Activated B cell treated with CpG ODN at 0.5 μM for 24 hours (primary cell): ENCODE measurements at places on chromosomes 1 and 21.

- DNase-seq: no peak
Observed at GRCh38 chr1:173570370-173571007, 32.4 kb downstream of the SLC9C2 start.

- no peak for DNase-seq
Observed at GRCh38 chr1:24952413-24952841, 22.4 kb upstream of the RUNX3 start.

GRCh38 chr1:26287033-26287711, 7.3 kb downstream of the SH3BGRL3 start:
- peak; percentile 55 for DNase-seq

GRCh38 chr1:30824736-30825429, 67.3 kb upstream of the LAPTM5 start:
- no peak for DNase-seq

DNA sequence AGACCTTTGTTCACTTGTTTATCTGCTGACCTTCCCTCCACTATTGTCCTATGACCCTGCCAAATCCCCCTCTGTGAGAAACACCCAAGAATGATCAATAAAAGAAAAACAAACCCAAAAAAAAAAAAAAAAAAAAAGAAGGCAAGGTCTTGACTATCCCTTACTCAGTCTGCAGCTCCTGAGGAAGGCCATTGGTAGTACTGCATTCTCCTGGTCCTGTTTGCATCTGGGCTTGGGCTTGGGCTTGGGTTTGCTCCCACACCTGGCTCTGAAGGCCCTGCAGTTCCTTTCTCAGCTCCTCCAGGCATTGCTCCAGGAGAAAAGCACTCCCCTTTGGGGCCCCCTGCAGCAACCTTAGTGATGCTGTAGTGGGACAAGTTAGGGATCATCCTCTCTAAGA, 1.6 kb downstream of the CCDC163 start:
- DNase-seq: no peak

GRCh38 chr1:85553416-85554335, 26.9 kb upstream of the CCN1 start:
- no peak for DNase-seq

GRCh38 chr1:42164551-42165420, at the start of gene GUCA2A:
GUCA2A (minus strand) TSS chr1:42164745; CDS start chr1:42164712, 33 bp downstream.
- DNase-seq: no peak

DNA sequence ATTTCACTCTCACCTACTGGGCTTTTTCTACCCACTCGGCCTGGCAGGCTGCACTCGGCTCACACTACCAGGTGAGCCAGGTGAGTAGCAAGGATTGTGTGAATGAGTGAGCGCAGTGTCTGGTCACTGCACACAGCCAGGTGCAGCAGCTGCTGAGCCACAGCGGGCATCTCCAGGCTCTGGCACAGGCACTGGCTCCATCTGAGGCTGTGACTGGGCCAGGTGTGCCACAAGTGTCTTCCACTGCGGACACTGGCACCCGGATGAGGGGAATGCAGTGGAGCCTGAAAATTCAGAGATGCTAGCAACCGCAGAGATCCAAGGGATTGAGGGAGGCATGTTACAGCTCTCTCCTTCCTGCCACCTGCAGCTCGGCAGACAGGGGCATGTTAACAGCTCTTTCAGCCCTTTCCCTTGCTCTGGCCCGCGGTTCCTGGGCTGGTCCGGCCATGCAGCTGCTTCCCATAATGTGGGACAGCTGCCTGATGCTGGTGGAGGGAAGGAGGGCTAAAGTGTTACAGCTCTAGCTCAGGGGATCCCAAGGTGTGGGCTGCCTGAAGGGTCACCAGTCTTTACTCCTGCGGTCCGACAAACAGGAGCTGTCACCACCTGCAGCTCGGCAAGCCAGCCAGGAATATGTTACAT, 1038.3 kb downstream of the AMY1C start:
- no peak for DNase-seq

GRCh38 chr1:2132222-2133038, 62.1 kb downstream of the FAAP20 start:
- DNase-seq: no peak

DNA sequence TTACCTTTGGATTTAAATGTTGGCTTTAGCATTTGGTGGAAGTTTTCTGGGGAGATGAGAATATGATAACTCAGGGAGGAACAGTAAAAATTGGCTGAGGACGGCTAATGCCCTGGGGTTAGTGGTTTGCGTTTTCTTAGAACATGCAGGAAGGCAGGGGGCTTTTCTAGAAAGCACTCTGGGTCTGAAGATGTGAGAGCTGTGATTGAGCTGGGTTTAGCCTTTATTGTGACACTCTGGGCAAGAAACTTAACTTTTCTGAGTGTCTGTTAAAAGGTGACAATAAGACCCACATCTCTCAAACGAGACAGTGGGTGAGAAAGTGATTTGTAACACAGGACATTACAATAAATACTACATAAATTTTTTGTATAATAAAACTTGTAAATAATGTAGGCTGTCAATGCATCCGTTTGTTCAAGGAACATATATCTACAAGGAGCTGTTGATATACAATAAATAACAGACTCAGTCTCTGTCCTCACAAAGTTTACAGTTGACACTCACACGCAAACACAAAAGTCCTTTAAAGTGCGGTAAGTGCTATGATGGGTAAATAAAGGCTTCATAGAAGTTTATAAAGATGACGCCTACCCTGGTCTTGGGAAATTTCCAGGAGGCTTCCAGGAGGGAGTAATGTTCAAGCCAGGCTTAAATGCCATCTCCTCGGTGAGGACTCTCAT, 49.5 kb upstream of the MRPS6 start:
- DNase-seq: no peak
